ENCODE measurements at places on chromosomes 5 and 9.

- no peaks in the 10 kb centered on the region for H3K27me3 ChIP-seq
- H3K36me3 ChIP-seq = no peaks in the 10 kb centered on the region
- DNase-seq = no peak
- H3K4me3 ChIP-seq = no peak overlapping the region
- H3K27ac ChIP-seq = no peak overlapping the region
These were observed 4.4 kb upstream of the GNG10 start for GRCh38 chr9:111657051-111657450.

GRCh38 chr5:148833122-148833521 lies 6.7 kb downstream of the ADRB2 start:
- H3K27me3 ChIP-seq = no peaks in the 10 kb centered on the region
- no peak for DNase-seq
- no peaks in the 10 kb centered on the region for H3K36me3 ChIP-seq
- H3K4me3 ChIP-seq = no peak overlapping the region
- peaks cover 66% of the 10 kb centered on the region for H3K4me1 ChIP-seq

- H3K4me1 ChIP-seq = no peaks in the 10 kb centered on the region
- H3K27me3 ChIP-seq = no peaks in the 10 kb centered on the region
- no peaks in the 10 kb centered on the region for H3K36me3 ChIP-seq
- no peak overlapping the region for H3K4me3 ChIP-seq
These were observed 281.1 kb downstream of the PSAT1 start for GRCh38 chr9:78578072-78578471.

- H3K4me1 ChIP-seq = no peaks in the 10 kb centered on the region
- no peaks in the 10 kb centered on the region for H3K36me3 ChIP-seq
- H3K4me3 ChIP-seq = no peak overlapping the region
- H3K27me3 ChIP-seq = no peaks in the 10 kb centered on the region
- DNase-seq = no peak
These were observed 389.3 kb upstream of the DMAC1 start for GRCh38 chr9:8188723-8189407.
